ENCODE measurements at places on chromosomes 5 and 9.

DNA sequence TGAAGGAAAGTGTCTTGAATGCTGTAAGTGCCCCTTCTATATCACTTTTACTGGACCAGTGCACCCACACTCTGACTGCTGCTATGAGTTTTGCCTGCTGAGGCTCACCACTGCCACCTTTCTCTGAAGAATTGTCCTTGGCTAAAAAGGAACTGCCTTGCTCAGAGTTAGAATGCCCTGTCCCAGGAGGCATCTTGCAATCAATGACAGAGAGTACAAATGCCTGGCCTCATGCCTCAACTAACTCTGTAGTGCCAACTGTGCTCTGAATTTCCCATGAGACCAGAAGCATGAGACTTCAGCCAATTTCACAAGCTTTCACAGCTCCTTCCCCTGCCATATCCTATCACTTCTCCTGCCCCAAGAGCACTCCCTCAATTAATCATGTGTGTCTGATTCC is 569.7 kb downstream of the ZNF608 start:
- no peak for DNase-seq

- no peak for DNase-seq
Measured at GRCh38 chr5:83368319-83368718, 103.2 kb upstream of the VCAN start.

GRCh38 chr9:31243386-31243785 is 1141.1 kb upstream of the ACO1 start:
- no peak for DNase-seq

DNA sequence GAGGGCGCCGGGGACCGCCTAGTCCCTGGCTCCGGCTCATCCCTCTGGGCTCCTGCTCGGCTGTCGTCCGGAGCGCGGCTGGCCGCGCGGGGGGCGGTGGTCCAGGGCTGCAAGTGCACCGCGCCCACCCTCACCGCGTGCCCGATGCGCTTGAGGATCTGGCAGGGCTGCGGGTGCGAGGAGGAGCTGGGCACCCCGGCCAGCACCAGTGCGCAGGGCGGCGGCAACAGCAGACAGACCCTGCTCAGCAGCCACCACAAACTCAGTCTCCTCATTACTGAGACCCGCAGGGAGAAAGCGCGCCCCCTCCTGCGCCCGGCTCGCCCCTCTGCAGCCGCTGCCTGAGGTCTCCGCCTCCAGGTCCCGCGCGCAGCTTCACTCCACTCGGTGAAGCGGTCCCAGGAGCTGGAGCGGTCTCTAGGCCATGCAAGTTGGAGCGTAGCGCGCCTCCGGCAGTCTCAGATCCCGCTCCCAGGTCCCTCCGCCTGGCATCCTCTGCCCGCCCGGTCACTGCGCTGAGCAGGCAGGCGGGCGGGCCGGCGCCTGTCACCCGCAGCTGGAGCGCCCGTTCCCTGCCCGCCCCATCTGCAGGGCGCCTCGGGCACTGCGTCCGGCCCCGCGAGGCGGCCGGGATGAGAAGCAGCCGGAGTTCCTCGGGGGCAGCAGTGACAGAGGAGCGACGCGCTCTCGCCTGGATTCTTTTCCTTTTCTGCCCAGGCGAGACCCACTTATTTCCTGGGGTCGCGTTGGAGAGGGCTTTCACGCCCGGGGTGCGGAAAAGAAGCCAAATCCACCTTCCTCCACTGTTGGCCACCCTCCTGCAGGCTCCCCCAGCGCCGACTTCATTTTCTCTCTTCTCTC is 512 bp downstream of the GRIN3A start:
- no peak for DNase-seq

GRCh38 chr9:111601237-111602018 is 2.0 kb upstream of the PTGR1 start:
- DNase-seq: no peak

GRCh38 chr5:29085142-29085541 is 2046.8 kb upstream of the CDH9 start:
- DNase-seq: no peak

- DNase-seq: no peak
Measured at GRCh38 chr9:94800424-94801117, 74.1 kb downstream of the AOPEP start.

- DNase-seq: no peak
Measured at GRCh38 chr5:4204276-4205141, 608.9 kb downstream of the IRX1 start.

DNA sequence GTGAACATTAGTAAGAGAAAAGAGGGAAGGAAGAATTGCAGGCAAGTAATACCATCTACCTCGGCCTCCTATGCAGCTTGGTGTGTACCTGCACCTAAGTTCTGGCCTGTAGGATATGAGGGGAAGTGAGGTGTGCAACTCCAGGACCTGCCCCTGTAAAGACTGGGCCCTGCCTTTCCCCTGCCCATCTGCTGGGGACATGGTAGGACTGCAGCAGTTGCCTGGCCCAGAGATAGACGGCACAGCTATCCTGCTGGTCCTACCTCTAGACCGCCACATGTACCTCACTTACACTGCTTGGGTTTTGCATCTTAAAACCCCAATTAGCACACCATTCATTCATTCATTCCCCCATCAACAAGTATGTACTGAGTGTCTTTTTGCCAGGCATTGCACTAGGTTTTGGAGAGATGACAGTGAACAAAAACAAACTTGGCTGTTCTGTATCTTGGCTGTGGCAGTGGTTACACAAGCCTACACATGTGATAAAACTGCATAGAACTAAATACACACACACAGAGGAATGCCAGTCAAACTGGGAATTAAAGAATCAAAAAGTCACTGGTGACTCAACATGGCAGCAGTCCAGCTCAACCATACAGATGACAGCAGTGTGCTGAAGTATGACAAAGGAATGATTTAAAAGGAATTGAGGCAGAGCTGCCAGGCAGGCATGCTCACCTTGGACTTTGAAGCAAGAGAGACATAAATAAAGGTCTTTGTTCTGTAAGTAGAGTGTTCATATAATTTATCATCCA is 23.3 kb upstream of the MGAT1 start:
- DNase-seq: no peak

GRCh38 chr5:125093776-125094175 is 347.3 kb upstream of the ZNF608 start:
- no peak for DNase-seq

GRCh38 chr5:13625616-13626198 is 318.8 kb downstream of the DNAH5 start:
- no peak for DNase-seq

DNA sequence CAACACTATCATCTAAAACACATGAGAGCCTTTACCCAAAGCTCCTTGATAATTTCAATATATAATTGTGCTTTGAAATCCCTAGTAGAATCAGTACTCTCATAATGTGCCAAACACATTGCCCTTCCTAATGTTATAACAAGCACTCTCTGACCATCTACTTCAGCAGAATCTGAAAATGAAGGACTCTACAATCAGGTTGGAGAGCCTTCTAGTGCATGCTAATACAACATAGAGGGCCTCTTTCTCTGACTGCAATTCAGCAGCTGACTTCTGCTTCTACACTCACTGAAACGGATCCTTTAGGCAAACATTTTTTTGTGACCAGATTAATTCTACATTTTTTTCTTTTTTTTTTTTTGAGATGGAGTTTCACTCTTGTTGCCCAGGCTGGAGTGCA is 155.6 kb downstream of the EPB41L4A start:
- DNase-seq: no peak

- DNase-seq: no peak
Measured at GRCh38 chr5:143749581-143750205, 62.3 kb upstream of the HMHB1 start.

GRCh38 chr9:32741706-32742105 is 41.6 kb upstream of the TMEM215 start:
- no peak for DNase-seq

- DNase-seq: no peak
Measured at GRCh38 chr5:133714161-133714915, 102.0 kb upstream of the FSTL4 start.

DNA sequence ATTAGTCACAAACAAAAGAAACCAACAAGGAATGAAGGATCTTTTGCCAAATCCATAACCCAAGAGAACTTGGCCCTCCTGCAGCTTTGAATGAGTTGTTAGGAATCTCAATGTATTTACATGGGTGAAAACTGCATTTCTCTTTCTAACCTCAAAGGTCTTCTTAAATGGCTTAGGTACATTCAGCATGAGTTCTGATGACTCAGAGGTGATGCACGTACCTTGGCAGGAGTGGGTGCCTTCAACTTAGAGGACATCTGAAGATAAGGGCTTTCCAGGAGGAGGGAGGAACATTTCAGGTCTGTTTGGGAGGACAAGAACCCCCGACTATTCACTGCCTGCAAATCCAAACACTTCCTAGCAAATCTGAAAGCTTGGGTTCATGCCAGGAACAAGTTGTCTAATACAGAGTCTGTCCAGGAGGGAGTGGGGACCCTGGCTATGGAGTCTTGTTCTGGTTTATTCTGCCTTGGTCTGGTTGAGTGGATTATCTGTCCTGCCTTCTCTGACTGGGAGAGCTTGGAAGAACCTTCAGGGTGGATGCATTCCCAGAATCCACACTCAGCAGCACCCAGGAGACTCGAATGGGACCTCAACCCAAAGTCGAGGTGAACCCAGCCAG is 65.7 kb downstream of the IRX2 start:
- DNase-seq: no peak

GRCh38 chr5:35091704-35092103 is 44.0 kb upstream of the AGXT2 start:
- DNase-seq: no peak

DNA sequence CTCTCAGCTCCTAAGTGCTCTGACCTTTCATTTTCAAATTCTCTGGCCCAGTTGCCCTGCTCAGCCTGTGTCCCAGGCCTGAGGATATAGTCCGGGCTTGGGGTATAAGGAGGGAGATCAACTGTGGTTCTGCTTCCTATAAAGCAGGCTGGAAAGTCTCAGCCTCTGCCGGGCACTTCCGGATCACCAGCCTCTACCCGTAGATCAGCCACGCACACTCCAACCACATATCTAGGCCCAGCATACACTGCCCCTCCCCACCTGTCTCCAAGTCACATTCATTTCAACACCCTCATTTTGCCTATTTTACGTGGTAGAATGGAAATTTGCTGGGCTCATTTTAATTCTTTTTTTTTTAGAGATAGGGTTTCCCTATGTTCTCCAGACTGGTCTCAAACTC is 3.1 kb downstream of the ZER1 start:
- no peak for DNase-seq

DNA sequence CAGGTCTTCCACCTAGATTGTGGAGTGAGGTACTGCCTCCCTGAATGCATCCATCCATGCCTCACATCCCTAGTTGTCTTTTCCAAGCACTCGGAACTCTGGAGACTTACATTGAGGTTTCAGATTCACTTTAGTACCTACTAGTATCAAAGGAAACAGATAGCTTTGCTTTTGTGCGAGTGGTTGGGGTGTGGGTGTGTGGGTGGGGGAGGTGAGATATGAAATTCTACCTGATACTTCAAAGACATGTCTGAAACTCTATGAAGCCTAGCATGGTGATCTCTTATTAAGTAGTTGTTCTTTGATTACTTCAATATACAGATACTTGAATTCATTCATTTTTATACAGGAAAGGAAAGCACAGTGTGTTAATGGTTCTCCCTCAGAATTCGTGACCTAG is 64.4 kb downstream of the MCCC2 start:
- no peak for DNase-seq

DNA sequence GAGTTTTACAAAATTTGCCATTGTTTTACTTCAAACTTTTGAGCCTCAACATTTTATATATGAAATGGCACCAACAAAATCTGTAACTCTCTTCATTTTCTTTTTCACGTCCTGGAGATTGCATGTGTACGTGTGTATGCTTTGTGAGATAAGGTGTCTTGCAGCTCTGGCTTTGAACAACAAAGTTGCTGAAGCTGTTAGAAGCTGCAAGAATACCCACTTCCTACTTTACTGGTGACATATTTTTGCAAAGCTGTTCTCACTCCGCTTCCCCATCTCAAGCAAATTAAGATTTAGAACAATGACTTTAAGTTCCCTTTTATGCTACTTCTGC is 41.8 kb downstream of the FYB1 start:
- no peak for DNase-seq

DNA sequence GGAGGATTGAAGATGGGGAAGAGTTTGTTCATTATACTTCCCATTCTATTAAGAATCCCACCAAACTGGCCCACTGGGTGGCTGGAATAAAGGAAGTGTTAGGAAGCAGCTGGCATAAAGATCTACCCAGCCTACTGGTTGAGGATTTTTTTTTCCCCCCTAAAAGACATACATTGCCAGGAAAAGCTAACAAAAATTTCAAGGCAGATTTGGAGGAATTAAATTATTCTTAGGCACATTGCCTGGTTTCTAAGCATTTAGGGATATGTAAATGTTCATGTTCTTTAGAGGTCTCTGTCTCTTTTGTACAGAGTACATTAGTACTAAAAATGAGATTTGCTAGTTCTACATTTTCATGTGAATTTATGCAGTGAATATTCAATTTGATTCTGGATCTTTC is 8.3 kb downstream of the PIK3R1 start:
- DNase-seq: no peak

DNA sequence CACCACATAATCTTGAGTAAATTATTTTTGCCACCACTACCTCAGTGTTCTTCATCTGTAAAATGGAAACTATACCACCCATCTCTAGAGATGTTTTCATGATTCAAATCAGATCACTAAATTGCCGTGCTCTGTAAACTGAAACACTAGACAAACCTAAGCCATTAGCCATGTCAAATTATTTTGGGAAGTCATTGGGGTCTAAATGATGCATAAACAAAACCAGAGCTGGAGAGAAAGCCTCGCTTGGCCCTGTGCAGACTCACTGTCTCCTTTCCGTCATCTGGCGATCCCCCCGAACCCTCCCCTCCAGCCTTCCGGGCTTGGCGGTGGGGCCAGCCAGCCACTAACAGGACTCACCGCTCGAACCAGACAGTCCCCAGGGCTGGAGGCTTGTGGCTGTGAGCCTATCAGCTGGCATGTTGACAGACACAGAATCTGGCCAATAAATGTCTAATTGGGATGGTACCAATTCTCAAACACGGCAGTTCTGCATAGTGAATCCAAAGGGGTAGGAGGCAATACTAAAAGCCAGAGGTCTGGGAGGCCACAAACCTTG is 256.5 kb downstream of the SEC61B start:
- no peak for DNase-seq

GRCh38 chr5:97042996-97043395 is 99.4 kb downstream of the LIX1 start:
- DNase-seq: no peak

DNA sequence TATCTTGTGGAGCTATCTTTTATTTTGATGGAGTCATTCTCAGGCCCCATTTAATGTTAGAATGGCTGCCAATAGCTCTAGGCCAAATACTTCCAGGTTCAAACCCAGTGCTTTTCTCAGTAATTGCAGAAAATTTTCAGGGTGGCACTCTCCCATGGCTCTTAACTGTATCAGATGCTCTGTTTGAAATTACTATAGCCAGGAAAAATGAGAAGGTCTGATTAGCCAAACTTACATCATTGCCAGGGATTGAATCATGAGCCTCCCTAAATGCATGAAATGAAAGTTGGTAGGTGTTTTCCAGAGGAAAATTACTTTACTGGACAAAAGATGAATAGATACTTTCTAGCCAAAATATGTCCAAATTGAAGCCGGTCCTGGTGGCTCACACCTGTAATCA is 404.8 kb downstream of the MAT2B start:
- no peak for DNase-seq

GRCh38 chr9:99573085-99573484 is 248.6 kb upstream of the NR4A3 start:
- DNase-seq: no peak

Data from stimulated activated CD8-positive, alpha-beta memory T cell treated with anti-CD3 and anti-CD28 coated beads, Interleukin-12 subunit alpha, Interleukin-12 subunit beta, amount 100 ng/mL, for 4 hours (primary cell).